ENCODE measurements at places on chromosomes 7 and 10.

GRCh38 chr7:21071561-21072501 is 285.1 kb upstream of the SP8 start:
- DNase-seq, result no peak

GRCh38 chr7:18086165-18087025 is 58.7 kb upstream of the PRPS1L1 start:
- DNase-seq, result no peak

DNA sequence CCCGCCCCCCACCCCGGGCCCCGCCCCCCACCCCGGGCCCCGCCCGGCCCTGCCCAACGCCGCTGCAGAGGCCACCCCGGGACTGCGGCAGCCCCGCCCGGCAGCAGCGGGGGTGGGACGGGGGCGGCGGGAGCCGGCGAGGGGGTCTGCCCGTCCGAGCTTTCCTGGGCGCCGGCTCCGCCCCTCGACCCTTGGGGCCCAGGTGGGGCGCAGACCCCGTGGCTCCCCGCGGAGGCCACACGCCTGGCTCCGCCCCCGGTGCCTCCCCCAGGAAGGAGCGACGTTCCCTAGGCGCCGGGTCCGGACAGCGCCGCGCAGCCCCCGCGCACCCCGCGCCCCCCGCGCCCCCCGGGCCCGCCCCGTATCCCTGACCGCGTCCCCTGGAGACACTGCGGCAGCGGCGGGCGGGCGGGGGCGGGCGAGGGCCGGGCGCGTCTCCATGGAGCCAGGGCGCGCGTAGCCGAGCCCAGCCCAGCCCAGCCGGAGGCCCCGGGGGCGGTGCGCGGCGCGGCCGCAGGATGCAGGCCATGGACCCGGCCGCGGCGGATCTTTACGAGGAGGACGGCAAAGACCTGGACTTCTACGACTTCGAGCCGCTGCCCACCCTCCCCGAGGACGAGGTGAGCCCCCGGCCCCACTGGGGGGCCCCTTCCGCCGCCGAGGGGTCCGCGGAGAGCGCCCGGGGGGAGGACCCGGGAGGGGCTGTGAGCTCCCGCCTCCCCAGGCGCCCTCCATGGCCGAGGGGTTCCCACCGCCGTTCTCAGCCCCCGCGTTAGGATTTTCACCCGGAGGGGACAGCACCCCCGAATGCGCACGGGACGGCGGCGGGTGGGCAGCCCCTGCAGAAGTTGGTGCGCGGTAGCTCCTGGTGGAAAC is at the start of gene KNDC1:
Gene KNDC1, plus strand, starts transcription at position 270 of the 876 bp plus-strand sequence. Its CDS starts 249 bp downstream, at position 519.
- peak; percentile 11 for DNase-seq

DNA sequence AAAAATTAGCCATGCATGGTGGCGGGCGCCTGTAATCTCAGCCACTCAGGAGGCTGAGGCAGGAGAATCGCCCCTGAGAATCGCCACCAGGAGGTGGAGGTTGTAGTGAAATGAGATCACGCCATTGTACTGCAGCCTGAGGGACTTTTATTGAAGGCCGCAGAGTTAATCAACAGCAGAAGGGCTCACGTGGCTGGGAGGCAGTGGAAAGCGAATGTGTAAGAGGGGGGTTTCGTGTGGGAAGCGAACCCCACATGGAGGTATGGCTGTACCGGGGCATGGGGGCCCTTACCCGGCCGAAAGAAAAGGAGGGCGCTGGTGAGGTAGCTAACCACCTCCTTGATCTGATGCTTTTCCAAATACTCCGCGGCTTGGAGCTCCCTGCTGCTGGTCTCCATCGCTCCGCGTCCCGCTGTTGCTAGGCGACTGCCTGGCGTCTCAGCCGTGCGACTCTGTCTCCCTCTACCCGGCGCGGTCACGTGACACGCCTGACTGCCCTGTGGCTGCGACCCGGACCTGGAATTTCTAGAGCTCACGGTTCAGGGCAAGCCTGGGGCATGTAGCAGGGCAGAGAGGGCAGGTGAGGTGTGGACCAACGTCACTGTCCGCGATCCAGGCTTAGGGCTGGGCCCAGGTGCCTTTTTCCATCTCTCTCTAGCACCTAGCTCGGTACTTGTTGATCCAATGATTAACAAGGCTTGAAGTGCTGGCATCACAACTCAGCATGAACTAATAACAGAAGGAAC is at the start of gene EFCAB10:
Gene EFCAB10, minus strand, starts transcription at position 428 of the 746 bp plus-strand sequence. Its CDS starts 30 bp downstream, at position 398.
- DNase-seq, result peak; percentile 38

DNA sequence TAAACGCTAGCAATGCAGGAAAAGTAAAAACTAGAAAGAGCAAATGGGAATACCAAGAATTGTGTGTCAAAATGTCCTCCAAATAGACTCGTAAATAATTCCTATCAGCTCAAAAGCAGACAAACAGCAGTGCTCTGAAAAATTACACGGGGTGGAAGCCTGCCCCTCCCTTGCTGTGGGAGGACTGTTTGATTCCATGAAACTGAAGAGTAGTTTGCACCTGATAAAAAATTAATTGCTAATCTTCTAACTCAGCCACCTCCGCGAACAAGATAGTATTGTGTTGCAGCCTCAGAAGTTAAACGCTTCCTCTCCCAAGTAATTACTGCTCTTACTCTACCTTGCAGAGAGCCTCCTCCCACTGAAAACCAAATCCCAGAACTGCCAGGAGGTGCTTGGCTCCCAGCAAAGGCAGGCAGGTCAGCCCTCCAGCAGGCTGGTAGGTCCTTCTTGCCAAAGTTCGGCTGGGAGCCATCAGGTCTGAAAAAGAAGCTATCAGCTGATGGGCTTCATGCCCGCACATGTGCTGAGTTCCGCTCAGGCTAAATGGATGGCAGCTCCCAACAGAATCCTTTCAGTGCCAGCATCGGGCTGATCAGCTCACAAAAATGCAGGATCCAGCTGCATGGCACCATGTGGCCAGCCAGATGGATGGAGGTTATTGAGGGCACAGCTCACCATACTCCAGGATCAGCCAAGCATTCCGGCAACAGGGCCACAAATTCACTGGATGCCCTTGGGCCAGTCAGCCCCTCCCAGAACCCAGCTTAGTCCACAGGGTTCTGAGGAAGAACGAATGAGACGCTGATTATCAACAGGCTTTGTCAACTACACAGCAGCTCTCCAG is 37.1 kb downstream of the MAD1L1 start:
- no peak for DNase-seq

- DNase-seq, result no peak
Measured at GRCh38 chr10:86293396-86293791, 73.2 kb downstream of the GRID1 start.

DNA sequence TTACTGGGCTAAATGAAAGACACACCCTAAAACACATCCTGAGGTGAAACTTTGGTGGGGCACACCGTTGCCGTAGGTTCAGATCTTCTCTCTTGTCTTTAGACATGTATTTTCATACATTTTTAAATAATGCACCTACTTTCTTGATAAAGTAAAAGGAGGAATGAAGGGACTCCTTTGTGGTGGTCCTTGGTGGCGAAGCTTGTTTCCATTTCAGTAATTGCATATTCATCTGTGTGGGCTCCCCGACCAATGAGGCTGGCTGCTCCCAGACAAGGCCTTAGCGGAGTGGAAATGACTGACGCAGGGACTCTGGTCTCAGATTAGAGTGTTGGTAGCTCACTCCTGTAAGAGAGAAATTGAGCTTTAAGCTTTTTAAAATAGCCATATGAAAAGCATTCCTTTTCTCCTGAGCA is 815 bp downstream of the CCSER2 start:
- DNase-seq, result peak; percentile 42

DNA sequence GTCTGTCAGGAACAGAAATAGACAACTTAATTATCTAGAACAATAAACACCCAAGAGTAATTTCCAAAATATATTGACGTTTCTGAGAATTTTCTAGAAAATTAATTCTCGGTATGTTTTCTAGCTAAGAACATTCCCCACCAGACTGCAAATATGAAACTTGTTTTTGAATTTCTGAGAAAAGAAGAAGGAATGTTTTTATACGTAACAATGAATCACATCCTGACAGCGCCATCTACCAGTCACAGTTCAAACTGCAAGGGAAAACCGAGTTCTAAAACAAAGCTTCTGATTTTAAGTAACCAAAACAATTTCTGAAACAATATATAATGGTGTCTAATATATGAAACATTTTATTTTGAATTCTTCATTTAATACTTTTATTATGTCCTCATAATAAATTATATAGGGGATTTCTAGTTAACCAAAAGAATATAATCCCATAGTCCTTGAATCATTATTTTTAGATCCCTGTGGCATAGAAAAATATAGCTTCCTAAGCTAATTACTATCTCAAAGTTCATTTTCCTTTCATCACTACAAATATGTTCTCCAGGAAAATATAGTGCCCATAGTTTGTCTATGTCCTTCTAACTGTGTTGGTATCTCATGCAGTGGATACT is 34.5 kb upstream of the MEOX2 start:
- peak; percentile 50 for DNase-seq

DNA sequence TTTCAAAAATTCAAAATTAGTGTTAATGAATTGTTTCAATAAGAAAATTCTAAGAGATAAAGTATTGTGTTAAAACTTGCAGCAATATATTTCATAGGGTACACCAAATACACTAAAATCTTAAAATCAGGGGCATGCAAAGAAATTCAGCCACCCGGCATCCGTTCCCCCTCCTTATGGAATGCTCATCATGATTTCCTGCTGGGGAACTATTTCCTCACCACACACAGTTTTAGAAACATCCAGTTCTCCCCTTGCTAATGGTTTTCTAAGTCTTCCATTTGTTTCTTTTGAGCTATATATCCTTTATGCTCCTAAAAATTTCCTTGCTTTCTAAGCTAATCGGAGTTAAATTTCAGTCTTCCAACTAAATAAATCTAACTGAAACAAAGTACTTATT is 60.7 kb downstream of the CHCHD3 start:
- no peak for DNase-seq

DNA sequence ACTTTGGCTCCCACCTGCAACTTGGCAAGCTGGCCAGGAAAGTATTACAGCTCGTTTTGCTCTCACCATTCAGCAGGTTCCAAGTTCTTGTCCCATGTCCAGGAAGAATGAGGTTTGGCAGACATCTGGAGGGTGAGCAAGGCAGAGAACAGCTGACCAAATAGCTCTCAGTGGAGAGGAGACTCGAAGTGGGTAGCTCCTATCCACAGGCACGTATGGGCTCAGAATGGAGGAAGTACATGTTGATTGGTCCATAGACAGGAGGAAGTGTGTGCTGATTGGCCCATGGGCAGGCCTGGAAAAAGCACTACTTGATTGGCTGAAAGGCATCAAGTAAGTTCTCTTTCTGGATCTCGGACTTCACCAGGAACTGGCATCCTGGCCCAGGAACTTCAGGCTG is 3.0 kb upstream of the NCAPG2 start:
- DNase-seq, result peak; percentile 40

GRCh38 chr7:34043461-34044305 is 138.3 kb downstream of the BMPER start:
- no peak for DNase-seq

DNA sequence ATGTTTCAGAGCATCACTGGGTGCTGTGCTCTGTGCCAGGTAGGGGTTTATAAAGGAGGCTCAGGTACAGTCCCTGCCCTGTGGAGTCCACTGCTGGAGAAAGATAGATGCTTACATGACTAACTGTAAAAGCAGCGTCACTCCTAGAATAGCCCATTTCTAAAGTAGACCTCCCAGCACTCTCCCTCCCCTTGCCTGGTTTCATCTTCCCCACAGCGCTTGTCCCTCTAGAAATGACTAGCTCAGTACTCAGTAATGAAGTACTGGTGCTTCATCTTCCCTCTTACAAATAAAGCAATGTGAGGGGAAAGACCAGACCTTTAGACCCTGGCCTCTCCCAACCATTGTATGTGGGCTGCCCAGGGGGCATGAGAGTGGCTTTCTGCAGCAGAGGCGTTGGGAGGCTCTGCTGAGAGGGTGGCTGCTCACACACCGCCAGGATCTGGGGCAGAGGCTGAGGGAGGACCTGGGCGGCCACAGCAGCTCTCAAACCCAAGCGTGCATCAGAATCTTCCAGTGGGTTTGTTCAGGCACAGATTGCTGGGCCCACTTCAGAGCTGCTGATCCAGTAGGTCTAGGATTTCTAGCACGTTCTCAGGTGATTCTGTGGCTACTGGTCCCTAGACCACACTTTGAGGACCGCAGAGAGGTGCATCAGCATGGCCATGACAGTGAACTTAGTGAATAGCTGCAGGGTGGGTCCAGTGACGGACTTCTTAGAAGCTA is 110.3 kb upstream of the ANLN start:
- DNase-seq, result no peak

DNA sequence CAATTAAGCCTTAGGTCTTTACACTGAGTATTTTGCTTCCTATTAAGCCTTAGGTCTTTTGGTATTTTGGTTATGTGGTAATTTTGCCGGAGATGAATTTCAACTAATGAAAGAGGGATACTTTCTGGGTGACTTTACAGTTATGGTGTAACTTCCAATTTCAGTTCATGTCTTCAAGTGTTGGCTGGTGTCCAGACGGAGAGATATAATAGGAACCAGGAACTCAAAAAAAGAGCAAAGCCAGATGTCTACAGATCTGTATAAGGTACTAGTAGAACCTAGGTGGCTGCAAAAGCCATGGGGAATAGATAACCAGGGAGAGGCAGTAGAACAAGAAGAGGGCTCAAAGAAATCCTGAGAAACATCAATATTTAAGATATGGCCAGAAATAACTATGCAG is 12.3 kb downstream of the ERCC6 start:
- peak; percentile 88 for DNase-seq

- DNase-seq, result peak; percentile 80
Measured at GRCh38 chr7:115087437-115087836, 165.5 kb downstream of the MDFIC start.

DNA sequence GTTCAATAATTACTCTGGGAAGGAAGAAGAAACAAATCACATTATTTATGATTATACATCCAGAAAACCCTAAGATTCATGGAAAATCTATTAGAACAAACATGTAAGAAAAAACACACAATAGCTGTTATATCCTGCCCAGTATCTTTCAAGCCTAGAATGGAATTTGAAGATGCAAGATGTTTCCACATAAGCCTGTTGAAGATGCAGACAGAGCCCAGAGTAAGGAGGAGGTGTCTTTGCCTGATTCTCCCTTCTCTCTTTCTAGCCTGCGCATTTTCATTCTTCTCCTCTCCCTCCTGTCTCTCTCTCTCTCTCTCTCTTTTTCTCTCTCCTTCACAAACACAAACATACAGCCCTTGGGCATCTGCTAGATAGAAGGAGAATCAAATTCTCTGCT is 170.1 kb upstream of the INHBA start:
- peak; percentile 62 for DNase-seq

DNA sequence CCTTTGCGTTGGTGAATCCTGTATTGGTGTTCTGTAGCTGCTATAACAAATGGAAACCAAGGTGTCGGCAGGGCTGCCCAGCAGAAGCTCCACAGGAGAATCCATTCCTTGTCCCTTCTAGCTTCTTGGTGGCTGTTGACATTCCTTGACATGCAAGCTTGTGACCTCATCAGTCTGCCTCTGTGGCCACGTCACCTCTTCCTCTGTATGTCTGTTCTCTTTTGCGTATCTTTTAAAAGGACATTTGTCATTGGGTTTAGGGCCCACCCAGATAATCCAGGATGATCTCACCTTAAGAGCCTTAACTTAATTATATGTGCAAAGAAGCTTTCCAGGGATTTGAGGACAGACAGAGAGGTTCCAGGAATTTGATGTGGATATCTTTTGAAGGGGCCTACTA is 15.3 kb upstream of the ZCCHC24 start:
- no peak for DNase-seq

GRCh38 chr10:61987951-61988379 is 86.5 kb downstream of the ARID5B start:
- DNase-seq, result no peak

- DNase-seq, result peak; percentile 60
Measured at GRCh38 chr10:48364659-48365405, 58.4 kb downstream of the MAPK8 start.
